ENCODE measurements at places on chromosomes 4 and X.

DNA sequence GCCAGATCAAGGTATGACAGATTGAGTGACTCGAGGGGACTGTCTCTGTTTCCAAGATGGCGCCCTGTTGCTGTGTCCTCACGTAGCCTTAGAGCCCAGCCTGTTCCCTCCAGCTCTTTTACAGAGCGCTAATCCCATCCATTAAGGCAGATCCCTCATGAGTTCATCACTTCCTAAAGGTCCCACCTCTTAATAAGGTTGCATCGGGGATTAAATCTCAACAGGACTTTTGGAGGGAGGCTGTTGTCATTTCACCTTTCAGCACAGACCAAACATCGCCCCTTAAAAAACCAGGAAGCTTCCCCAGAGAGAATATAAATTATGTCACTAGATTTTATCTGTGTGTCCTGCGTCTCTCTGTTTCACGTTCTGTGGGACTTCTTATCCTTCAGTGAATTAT is 32.6 kb upstream of the DHRSX start:
- DNase-seq: no peak

- peak; percentile 80 for DNase-seq
These were observed 234.8 kb upstream of the JADE1 start for GRCh38 chr4:128574706-128575105.

- DNase-seq: no peak
These were observed 2.3 kb downstream of the TBC1D1 start for GRCh38 chr4:37893164-37893563.

GRCh38 chr4:85005865-85006377 is 39.4 kb upstream of the WDFY3 start:
- DNase-seq: peak; percentile 76

GRCh38 chrX:129690435-129690834 is 35.7 kb upstream of the APLN start:
- DNase-seq: no peak

DNA sequence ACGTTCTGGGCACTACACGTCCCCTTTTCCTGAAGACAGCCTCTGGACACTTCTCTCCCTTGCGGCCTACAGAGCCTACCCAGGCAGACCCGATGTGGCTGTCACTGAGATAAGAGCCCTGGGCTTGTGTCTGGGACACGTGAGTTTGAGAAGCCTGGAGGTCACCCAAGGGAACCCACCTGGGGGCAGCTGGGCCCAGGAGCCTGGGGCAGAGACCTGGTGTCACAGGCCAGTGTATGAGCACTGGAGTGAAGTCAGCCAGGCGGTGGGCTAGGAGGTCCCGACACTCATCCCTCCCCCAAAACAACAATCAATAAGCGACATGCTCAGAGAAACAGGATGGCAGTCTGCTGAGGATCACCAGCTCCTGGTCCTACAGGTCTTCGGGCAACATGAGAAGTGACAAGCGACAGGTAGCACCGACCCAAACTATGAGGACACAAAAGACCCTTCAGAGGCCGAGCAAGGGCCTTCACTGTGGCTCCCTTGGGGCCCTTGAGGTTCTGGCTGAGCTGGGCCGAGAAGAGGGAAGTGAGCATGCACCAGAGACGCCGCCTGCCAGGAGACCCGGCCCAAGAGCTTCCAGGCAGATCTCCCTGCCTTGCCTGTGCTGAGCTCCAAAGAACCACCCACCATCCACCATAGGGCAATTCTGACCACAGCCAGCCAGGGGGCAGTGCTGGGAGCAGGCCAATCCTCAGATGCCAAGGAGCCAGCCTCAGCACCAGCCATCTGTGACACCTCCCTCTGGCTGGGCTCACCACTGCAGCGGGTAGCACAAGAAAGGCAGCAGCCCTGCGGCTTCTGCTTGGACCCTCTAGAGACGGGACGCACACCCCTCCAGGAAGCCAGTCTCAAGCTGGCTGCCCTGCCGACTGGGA is 11.0 kb upstream of the DUSP9 start:
- DNase-seq: peak; percentile 36

- no peak for DNase-seq
These were observed 59.9 kb downstream of the HHIP start for GRCh38 chr4:144705601-144706590.
